H54 (cell line): ENCODE measurements at places on chromosomes 13 and 19.

GRCh38 chr13:48738311-48738710 lies 84.6 kb downstream of the CYSLTR2 start:
- DNase-seq: no peak

GRCh38 chr19:32422435-32422834 lies 16.9 kb downstream of the DPY19L3 start:
- DNase-seq: no peak

DNA sequence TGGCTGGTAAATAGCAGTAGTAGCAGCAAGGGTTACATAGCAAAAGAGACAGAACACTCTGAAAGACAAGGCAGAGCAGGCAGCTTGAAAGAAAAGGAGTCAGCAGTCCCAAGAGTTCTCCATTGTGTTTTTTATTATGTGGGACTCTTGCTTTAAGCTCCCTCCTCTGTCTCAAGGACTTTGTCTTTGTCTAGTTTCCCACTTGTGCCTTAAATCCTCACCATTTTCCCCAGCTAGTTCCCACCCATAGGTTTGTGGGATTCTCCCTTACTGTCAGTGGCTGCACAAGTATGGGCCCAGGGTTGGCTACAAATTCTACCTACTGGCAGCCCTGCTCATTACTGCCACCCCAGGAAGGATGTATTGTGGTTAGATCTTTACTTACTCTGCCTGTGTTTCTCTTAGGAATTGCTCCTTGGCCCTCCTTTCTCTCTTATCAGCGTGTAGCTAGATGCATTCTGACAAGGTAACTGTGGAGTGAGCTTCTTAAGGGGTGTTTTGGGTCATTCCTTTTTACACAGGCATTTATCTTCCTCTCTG lies 413.4 kb upstream of the PCDH9 start:
- no peak for DNase-seq

- no peak for DNase-seq
Observed at GRCh38 chr19:3137119-3137518, 1.3 kb downstream of the GNA15 start.

DNA sequence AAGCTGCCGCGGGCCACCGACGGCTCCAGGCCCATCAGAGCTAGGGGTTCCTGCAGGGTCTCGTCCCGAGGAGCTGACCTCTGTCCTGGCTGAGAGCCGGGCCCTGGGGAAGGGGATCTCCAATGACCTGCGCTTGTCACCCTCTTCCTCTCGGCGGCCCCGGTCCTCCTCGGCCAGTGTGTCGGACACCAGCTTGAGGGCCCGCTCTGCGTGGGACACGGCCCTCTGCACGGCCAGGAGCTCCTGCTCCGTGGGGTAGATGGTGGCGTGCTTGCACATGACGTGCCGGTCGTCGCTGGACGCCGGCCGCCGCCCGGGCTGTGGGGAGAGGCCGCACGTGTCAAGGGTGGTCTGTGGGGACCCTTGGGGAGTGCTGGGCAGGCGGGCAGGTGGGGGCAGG lies 32.7 kb upstream of the MATK start:
- DNase-seq: no peak
